Stimulated activated CD4-positive, alpha-beta T cell treated with anti-CD3 and anti-CD28 coated beads, Interleukin-15, amount 100 ng/mL, for 1 hour (primary cell): ENCODE measurements at places on chromosomes 4 and X.

GRCh38 chr4:76616526-76616925, 181.5 kb downstream of the SHROOM3 start:
- DNase-seq = no peak

GRCh38 chrX:347351-348117, 28.9 kb upstream of the GTPBP6 start:
- no peak for DNase-seq

GRCh38 chrX:114058988-114059418, 524.9 kb upstream of the HTR2C start:
- DNase-seq = no peak

DNA sequence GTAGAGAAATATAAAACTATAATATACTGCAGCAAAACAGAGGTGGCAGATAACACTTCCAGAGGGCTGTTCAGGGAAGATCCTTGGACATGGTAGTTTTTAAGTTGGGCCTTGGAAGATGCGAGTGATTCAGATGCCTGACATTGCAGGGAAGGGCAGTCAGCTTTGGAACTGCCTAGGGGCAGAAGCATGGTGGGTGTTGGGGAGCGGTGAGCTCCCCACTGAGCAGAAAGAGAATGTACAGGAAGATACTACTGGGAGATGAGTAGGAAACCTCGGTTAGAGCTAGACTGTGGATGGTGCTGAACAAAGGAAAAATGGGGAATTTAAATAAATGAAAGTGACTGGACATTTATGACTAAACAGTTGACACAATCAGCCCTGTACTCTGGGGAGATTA, 24.9 kb upstream of the SEC24B start:
- DNase-seq = no peak

GRCh38 chr4:114464726-114465272, 133.8 kb upstream of the UGT8 start:
- DNase-seq = no peak

DNA sequence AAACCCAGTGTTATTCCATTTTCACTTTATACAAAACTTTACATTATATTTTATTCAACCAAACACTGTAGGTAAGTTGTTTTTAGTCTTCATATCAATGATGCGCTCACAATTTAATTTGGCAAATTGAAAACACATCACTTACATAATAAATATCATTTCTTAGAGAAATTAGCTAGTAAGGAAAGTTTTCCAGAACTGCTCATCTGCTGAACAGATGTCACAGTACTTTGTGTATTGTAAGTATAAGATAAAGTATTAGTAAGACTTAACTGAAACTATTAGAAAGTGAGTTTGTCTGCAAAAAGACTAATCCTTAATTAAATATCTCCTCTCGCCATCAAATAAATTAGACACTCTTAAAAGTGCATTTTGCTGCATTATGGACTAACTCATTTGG, 108.7 kb upstream of the PACRGL start:
- DNase-seq = no peak

- no peak for DNase-seq
Observed at GRCh38 chr4:110454441-110454840, 21.5 kb upstream of the ENPEP start.

GRCh38 chr4:110631584-110632505, 9.0 kb upstream of the PITX2 start:
- no peak for DNase-seq

DNA sequence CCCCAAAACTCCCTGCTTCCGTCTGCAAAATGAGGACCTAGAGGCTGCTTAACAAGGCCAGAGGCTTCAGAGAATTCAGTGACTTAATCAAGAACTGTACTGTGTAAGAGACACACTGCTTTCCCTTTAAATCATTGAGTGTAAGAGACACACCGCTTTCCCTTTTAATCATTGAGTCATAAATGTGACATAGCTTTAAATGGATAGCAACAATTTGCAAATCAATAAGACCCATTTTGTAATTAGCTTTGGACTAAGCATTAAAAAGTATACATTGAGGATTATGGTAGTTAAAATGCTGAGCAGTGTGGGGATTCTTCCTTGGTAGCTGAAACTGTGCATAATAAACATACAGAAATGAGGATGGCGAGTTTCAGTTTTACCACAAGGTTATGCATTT, 31.8 kb downstream of the ARX start:
- no peak for DNase-seq

DNA sequence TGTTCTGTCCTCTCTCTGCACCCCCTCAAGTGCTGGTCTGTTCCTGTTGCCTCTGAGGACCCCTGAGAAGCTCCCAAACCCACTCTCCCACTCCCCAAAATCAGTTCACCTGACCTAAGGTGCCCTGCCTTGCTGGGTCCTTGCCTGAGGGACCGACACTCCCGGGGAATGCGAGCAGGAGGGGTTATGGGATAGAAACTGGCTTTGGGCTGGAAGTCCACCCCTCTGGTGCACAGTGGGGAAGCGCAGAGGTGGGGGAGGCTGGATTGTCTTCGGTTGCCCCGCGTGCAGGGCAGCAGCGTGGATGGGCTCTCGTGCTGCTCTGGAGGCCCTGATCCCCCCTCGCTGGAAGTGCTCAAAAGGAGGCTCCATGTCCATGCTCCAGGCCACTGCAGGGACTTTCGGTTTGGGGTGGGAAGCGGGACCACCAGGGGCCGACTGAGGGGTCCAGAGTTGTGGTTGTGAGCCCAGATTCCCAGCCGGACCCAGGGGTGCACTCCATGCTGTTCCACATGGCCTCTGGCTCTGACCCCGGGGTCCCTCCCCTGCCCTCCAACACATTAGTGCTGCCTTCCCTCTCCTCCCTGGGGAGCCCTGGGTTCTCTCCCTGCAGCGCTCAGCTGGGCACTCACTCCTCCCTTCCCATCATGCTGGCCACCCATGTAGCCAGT, 7.6 kb downstream of the SORCS2 start:
- DNase-seq = no peak

DNA sequence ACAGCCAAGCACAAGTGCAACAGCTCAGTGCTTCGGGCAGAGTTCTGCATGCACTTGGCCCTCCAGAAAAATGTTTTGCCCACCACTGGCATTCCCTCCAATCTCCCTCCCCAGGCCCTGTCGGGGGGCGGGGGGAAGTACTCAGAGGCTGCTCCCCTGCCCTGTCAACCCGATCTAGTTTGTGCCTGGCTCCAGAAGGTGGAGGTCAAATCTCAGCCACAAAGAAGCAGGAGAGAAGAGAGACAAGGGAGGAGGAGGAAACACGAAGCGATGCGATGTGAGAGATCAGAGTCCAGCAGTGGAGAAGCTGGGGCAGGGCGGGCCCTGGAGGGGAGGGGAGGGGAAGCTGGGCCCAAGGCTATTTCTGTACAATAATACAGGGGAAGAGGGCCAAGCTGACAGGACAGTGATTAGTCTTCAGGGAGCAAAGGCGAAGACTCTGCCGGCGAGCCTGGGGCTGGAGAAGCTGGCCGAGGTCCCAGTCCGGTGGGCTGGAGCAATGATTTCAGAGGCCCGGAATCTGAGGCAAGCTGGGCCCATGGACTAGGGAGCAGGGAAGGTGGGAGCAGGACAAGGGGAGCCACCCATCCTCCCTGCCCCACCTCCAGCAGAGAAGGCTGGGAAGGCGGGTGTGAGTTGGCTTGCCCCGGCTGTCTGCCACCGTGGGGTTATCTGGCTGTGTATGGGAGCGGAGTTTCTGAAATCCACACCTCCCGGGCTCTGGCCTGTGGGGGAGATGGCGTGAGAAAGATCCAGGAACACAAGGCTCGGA, 167.1 kb downstream of the EFNB1 start:
- no peak for DNase-seq

- no peak for DNase-seq
Observed at GRCh38 chr4:184616633-184617551, 32.4 kb downstream of the CASP3 start.

GRCh38 chr4:120688791-120689190, 233.7 kb downstream of the PRDM5 start:
- DNase-seq = no peak

GRCh38 chr4:113921089-113921794, 58.2 kb downstream of the ARSJ start:
- DNase-seq = no peak

GRCh38 chr4:37381040-37381668, 136.6 kb downstream of the NWD2 start:
- no peak for DNase-seq

GRCh38 chrX:69036674-69037573, 128.3 kb downstream of the PJA1 start:
- no peak for DNase-seq

DNA sequence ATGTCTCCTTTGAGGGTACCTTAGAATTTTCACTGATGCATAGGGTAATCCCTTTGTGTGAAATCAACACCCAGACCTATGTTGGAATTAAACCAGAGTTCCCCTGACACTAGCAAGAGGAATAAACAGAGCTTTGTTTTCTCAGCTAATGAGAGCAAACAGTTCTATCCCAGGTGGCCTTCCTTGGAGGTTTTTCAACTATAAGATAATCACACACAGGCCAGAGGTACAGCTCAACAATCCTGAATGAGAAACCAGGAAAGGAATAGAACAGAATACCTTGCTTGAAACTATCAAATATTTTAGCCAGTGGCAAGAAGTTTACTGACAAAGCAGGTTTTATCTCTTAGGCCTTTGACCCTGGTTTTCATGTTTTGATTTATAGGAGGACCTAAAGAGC, 100.2 kb downstream of the OTC start:
- DNase-seq = no peak

DNA sequence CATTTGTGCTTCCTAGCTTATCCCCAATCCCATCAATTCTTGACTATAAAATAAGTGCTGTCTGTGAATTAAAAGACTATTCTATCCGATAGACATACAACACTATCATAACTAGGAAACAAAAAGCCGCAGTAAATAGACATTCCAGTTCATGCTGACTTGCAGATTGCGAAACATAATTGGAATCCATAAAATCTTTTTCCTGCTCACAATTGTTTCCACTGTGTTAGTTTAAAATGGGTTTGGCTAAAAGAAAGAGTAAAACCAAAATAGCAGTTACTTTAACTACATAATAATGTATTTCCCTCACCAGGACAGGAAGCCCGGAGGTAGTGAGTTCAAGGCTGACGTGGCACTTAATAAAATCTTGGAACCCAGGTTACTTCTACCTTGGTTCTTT, 17.2 kb downstream of the SMIM31 start:
- no peak for DNase-seq

DNA sequence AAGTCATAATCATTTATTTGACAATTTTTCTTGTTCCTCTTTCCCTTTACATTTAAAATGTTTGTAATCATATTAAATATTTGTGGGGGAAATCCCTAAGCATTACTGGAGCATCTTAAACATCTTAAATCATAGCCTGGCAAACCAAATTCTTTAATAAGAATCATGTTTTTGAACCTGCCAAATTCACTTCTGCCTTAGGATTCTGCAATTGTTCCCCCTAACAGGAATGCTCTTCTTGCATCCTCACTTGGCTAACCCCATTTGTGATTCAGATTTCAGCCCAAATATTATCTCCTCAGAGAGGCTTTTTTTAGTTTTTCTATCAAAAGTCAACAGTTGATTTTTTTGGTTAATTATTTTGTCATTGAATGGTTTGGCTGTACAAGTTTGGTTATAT, 241.1 kb downstream of the MAPK10 start:
- no peak for DNase-seq

GRCh38 chr4:2745981-2746806, 9.9 kb downstream of the TNIP2 start:
- peak; percentile 68 for DNase-seq

DNA sequence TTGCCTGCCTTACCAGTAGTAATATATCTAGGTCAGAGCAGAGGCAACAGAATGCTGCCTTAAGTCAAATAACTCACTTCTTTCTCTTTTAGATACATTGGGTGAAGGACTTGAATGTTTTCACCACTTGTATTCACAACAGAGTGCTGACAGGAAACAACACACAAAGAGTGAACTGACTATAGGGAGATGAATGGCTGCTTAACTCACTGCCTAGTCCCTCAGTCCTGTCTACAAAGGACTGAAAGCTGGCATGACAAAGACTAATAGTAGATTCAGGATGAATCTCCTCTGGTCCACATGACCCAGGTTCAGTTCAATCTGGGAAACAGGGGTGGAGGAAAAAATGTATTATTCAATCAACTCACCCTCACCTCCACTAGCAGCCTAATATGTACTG, 134.2 kb downstream of the GALNTL6 start:
- no peak for DNase-seq

- DNase-seq = no peak
Observed at GRCh38 chrX:63503541-63503940, 152.4 kb upstream of the SPIN4 start.

DNA sequence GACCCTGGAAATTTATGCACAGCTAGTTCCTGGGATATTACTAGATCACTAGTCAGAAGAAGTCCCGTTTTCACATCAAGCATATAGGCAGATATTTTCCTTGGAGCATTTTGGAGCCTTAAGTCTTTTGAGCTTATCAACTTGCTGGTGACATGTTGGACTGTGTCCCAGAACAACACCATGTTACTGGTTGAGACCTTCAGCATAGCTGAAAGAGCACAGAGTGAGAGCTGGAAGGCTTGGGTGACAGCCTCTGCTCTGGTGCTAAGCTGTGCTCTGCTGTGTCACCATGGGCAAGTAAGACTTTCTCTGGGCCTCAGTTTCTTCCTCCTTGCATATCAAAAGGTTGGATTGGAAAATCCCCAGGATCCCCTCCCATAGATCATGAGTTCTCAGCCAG, 116.6 kb upstream of the FRMPD4 start:
- no peak for DNase-seq

- DNase-seq = peak; percentile 17
Observed at GRCh38 chrX:40266490-40267333, 169.0 kb upstream of the BCOR start.

GRCh38 chr4:37993806-37994205, 33.6 kb downstream of the PTTG2 start:
- DNase-seq = no peak

DNA sequence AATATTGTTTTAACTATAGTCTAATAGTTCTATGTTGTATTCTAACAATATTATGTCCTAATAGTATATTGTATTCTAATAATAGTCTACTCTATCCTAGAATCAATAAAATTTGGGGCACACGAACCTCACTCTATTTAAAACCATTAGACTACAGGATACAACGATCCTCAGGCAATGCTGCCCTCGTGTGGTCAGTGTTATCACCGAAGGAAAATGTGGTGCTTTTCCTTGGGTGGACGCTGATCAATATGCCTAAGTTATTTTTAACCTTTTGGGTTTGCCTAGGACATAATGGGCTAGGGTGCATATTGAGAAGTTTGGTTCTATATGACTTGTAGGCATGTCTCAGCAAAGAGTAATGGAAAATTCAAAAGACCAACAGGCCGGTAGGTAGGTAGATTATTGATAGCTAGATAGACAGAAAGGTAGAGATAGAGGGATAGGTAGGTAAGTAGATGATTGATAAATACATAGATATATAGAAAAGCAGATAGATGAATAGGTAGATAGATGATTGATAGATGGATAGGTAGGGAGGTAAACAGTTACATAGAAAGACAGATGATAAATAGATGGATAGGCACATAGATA, 75.1 kb downstream of the PRKX start:
- DNase-seq = no peak

GRCh38 chr4:8110071-8110986, 48.3 kb downstream of the ABLIM2 start:
- DNase-seq = no peak
